ENCODE measurements at places on chromosomes 16 and 17.
A peak's percentile ranks its signal among the peaks of the same experiment; 100 is the strongest.

GRCh38 chr17:28892024-28892423, 5.5 kb downstream of the FLOT2 start:
- no peak for DNase-seq

DNA sequence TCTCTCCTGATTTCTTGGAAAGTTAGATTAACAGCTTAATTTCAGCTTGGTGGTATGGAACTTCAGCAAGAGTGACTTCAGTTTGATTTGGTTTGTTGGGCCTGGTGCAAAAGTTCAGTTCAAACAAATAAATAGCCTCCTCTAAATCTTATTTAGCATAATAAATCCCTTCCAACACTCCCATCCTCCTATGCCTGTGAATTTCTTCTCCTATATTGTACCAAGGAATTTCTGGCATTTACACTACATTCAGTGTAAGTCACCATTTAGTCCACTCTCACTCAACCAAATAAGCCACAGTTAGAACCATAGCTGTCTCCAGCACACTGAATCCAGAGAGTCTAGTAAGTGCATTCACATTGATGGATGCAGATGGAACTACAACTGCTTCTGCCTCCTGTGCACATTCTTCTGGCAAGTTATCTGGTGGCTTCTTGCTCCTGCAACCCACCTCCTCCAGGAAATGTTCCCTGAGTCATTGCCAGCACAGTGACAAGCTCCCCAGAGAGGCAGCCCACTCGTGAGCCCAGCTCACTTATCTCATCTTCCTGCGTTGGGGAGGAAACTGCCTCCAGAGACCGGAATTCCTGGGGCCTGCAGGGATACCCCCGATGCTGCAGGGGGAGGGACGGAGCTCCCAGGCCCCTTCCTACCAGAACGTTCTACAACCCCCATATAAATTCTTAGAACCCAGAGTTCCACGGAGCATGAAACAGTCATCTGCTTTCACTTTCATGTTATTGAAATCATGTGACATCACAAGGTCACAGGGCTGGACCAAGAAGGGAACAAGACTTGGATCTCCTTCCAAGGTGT, 318.3 kb downstream of the PHKB start:
- DNase-seq = peak; percentile 0

GRCh38 chr16:17466876-17467275, 3.9 kb downstream of the XYLT1 start:
- DNase-seq = no peak

DNA sequence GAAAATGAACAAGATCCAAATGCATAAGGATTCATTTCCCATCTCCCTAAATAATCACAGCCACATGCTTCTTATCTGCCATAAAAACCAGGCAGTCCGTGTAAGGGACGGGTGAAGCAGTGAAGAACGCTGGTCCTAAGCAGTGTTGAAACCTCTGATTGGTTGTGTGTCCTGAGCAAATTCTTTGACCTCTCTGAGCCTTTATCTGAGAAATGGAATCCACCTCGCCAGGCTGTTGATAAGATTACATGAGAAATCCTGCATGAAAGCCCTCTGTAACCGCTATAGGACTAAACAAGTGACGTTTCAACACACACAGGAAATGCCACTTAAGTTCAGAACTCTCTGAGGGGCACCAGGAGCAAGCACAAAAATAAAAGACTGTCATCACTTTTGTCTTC, 26.8 kb downstream of the GAS7 start:
- DNase-seq = no peak

DNA sequence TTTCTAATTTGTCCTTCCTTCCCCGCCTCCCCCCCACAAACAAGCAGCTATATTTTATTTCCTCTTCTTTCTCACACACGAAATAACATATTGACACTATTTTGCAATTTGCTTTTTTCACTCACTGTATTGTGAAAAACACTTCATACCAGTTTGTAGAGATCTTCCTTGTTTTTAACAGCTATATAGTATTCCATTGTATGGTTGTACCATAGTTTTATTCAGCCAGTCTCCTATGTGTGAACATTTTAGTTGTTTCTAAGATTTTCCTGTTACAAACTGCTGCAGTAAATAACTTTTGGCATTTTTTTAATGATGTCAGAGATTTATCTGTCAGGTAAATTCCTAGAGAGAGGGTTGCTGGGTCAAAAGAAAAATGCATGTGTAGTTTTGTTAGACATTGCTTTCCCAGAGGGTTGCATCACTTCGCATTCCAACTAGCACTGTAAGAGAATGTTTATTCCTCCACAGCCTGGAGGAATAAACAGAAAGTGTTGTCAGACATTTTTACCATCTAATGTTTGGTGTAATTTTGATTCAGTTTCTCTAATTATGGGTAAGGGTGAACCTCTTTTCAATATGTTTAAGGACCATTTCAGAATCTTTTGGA, 101.2 kb downstream of the MRTFB start:
- no peak for DNase-seq

DNA sequence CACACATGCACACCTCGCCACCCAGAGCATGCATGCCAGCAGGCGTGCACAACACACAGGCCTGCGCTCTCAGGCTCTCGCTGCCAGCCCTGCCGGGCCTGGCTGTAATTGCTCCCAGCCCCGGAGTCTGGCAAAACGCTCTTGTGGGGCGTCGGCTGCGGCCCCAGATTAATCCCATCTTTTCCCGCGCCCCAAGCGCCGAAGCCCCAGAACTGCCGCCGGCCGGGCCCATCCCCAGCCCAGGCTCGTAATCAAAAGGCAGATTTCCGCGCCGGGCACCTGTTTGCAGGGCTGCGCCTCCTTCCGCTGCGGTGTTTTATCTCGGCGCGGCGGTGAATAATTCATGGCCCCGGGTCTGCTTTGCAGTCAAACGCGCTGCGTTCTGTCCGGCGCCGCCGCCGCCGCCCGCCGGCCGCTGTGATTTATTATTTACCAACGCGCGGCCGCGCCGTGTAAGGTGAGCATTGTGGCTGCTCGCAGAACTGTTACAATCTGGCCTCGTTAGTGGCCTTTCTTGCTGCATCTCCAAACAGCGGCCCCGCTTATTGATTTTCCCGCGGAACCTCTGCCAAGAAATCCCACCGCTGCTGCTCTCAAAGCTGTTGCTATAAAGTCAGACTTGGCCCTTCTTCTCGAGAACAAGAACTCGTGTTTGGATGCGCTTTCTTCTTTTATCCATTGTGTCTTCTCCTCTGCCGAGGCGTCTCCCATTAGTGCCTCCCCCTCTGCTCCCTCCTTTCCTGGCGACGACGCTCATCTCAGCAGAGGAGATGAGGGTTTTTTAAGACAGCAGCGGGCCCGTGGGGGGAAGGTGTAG, 126.1 kb downstream of the IRX5 start:
- no peak for DNase-seq

GRCh38 chr17:35183332-35183731, 10.9 kb downstream of the SLC35G3 start:
- no peak for DNase-seq

GRCh38 chr16:52650318-52650717, 103.4 kb upstream of the TOX3 start:
- DNase-seq = no peak

GRCh38 chr16:24347556-24347955, 91.4 kb downstream of the CACNG3 start:
- no peak for DNase-seq

- DNase-seq = no peak
Measured at GRCh38 chr17:78908426-78908825, 5.4 kb upstream of the CEP295NL start.

DNA sequence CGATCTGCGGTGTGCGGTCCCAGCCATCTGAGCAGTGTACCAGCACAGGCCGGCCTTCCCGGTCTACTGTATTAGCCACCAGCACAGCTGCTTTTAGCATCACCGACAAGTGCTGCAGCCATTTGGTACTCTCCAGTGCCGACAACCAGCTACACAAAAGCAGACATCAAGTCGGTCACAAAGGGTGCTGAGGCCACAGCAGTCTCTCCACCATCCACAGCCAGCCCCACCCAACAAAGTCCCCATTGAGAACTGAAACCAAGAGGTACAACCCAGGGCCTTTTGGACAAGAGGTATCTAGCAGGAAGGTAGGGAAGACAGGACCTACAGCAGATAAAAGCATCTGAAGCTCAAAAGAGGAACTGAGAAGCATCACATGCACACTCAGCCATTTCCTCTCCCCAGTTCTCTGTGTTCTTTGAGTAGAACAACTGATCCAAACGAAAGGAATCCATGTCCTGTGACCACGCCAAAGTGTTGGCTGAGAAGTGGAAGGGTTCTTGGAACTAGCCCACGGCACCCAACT, 9.5 kb downstream of the MTMR4 start:
- DNase-seq = no peak
